CD4-positive, alpha-beta memory T cell (primary cell): ENCODE measurements at places on chromosomes 1 and 21. TPM values are rescaled to one million over a fixed set of nuclear protein-coding genes. Genes with fewer than 3 reads are reported as not detected.

Gene NBPF10
- total RNA-seq, result 2.2 TPM

GRCh38 chr1:24708938-24709337 is 36.3 kb upstream of the CLIC4 start:
- H3K27ac ChIP-seq, result no peak overlapping the region
- no peaks in the 10 kb centered on the region for H3K36me3 ChIP-seq
- H3K4me1 ChIP-seq, result peaks cover 18% of the 10 kb centered on the region
- no peaks in the 10 kb centered on the region for H3K27me3 ChIP-seq
- DNase-seq, result no peak

GRCh38 chr1:46364612-46365011 is 24.0 kb downstream of the NSUN4 start:
- no peak overlapping the region for H3K4me3 ChIP-seq
- no peaks in the 10 kb centered on the region for H3K27me3 ChIP-seq
- H3K27ac ChIP-seq, result no peak overlapping the region
- H3K4me1 ChIP-seq, result no peaks in the 10 kb centered on the region

DNA sequence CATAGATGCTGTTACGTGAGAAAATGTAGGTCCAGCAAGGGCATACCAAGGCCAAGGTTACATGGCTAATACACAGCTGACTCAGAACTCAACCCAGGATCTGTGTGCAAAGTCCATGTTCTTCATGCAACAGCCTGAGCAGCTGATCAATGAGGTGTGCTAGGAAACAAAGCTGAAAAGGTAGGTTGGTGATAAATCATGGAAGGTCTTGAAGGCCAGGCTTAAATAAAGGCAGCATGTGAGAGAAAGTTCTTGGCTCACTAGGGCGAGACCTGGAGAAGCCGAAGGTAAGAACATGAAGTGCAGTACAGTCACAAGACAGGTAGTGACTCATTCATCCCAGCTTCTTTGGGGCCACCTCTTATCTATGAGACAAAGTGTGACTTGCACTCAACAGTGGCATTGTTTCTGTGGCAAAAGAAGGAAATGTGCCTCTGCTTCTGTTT is 33.4 kb downstream of the TLR5 start:
- no peaks in the 10 kb centered on the region for H3K4me1 ChIP-seq
- H3K27me3 ChIP-seq, result no peaks in the 10 kb centered on the region
- H3K27ac ChIP-seq, result no peak overlapping the region
- DNase-seq, result no peak
- H3K36me3 ChIP-seq, result no peaks in the 10 kb centered on the region
- H3K4me3 ChIP-seq, result no peak overlapping the region

GRCh38 chr1:8089535-8090228 is 63.6 kb upstream of the ERRFI1 start:
- H3K27ac ChIP-seq, result no peak overlapping the region
- no peaks in the 10 kb centered on the region for H3K4me1 ChIP-seq

DNA sequence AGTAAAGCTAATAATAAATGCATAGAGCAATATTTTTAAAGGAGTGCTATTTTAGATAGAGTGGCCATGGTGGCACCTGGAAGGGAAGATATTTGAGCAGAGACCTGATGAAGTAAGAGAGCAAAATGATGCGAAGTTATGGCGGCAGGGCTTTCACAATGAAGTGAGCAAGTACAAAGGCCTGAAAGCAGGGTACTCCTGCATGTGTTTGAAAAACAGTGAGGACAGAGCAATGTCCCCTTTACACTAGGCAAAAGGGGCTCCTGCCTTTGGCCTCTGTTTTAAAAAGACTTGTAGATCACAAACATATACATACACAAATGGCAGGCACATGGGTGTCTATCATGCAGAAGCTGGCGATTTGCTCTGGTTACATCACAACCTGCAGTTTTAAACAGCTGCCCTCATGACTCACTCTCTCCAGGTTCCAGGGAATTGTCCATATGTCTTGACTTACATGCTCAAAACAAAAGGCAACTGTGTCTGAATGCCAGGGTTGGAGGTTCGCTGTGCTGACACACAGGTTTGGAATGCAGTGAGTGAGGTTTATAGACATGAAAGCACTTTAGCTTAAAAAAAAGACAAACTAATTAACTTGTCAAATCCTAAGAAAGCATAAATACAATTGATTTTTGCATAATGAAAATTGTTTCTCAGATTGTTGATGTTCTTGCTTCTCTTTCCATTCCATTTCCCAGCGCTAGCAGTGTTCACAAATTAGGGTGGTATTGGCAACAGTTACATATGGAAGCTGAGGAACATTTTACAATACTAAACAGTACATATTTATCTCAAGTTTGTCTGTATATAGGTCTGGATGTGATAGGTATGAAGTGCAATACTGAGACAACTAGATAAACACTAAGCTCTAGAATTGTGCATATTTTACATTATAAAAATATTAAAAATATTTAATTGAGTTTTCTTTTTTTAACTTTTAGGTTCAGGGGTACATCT is 313.9 kb downstream of the BARHL2 start:
- DNase-seq, result no peak
- H3K27me3 ChIP-seq, result no peaks in the 10 kb centered on the region
- no peak overlapping the region for H3K4me3 ChIP-seq
- no peaks in the 10 kb centered on the region for H3K4me1 ChIP-seq
- no peak overlapping the region for H3K27ac ChIP-seq
- H3K36me3 ChIP-seq, result no peaks in the 10 kb centered on the region

- no peaks in the 10 kb centered on the region for H3K4me1 ChIP-seq
- H3K27ac ChIP-seq, result no peak overlapping the region
- no peak overlapping the region for H3K4me3 ChIP-seq
- H3K27me3 ChIP-seq, result no peaks in the 10 kb centered on the region
- H3K36me3 ChIP-seq, result no peaks in the 10 kb centered on the region
- no peak for DNase-seq
Measured at GRCh38 chr21:16421965-16422364, 692.2 kb downstream of the USP25 start.

DNA sequence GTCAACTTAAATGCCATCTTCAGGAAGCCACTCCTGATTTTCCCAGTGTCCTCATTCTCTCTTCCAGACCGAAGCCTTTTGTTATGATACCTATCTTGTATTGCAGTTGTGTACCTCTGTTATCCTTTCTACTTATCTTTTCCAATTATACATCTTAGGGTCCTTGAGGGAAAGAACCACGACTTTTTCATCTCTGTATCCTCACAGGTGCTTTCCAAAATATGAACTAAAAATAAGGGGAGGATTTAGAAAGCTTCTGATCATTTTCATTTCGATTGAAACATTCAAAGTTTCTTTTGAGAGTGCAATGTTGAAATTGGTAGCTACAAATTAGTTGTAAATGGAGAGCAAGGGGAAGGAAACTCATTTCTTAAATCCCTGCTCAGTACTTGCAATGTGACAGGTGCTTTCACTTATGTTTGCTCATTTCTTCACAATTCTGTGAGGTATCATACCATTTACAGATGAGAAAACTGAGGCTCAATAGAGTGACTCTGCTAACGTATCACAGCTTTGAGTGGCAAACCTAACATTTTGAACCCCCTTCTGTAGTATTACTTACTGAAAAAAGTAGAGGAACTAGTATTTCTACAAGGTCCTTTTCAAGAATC is 24.2 kb downstream of the SLC19A2 start:
- H3K36me3 ChIP-seq, result no peaks in the 10 kb centered on the region
- H3K4me3 ChIP-seq, result no peak overlapping the region
- no peak overlapping the region for H3K27ac ChIP-seq
- H3K4me1 ChIP-seq, result no peaks in the 10 kb centered on the region
- no peak for DNase-seq

GRCh38 chr1:151905070-151905442 is 4.3 kb downstream of the THEM4 start:
- no peaks in the 10 kb centered on the region for H3K36me3 ChIP-seq
- peak overlapping the region; percentile 13 for H3K4me3 ChIP-seq
- no peaks in the 10 kb centered on the region for H3K27me3 ChIP-seq
- H3K27ac ChIP-seq, result peak overlapping the region; percentile 36

Gene FMO3
- not detected for total RNA-seq

DNA sequence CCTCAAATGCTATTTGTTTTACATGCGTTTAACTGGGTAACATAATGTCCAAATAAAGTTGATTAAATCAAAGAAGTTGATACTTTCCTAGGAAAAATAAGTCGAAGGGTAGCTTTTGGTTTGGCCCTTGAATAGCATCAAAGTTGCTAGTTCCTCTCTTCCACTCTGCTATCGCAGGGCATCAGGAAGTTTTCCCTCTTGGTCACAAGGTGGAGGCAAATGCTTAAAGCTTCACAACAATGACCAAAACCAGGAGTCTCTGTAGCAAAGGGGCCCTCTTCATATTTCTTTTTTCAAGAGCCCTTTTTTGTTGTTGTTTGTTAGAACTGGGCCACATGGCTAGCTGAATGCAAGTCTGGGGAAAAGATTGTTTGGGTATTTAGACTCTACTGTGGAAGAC is 668.4 kb downstream of the KCNT2 start:
- no peaks in the 10 kb centered on the region for H3K27me3 ChIP-seq
- no peak for DNase-seq
- H3K4me1 ChIP-seq, result no peaks in the 10 kb centered on the region
- H3K36me3 ChIP-seq, result no peaks in the 10 kb centered on the region

DNA sequence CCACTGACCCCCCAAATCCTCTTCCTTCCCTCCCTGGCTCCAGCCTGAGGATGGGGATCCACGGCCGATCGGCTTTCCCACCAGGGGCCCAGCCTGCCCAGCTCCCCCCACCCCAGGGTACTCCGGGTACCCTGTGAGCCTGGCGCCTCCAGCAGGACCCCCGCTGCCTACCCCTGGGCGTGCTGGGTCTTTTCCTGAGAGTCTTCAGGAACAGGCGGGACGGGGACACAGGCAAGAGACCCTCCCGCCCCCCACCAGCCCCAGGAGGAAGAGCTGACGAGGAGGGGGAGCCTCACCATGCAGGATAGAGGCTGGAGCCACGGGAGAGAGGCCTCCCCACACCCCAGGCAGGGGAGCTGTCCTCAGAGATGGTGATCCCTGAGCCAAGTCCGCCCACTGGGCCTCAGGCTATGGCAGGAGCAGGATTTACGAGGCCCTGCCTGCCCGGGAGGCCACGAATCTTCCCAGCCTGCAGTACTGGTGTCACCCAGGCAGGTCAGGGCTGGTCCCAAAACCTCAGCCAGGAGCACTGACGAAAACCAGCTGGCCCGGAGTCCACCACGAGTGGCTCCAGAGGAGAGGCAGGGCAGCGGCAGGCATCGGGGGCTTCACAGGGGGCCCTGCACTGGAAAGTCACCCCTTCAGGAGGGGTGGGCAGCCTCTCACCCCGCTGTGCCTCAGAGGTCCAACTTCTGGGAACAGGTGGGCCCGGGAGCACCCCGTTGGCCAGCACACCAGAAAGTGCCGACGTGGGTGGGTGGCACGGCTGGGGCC is 58.0 kb downstream of the MEGF6 start:
- no peaks in the 10 kb centered on the region for H3K36me3 ChIP-seq
- H3K27ac ChIP-seq, result no peak overlapping the region
- H3K4me1 ChIP-seq, result no peaks in the 10 kb centered on the region
- no peak overlapping the region for H3K4me3 ChIP-seq
- H3K27me3 ChIP-seq, result no peaks in the 10 kb centered on the region

Gene FCRL4
- not detected for total RNA-seq

DNA sequence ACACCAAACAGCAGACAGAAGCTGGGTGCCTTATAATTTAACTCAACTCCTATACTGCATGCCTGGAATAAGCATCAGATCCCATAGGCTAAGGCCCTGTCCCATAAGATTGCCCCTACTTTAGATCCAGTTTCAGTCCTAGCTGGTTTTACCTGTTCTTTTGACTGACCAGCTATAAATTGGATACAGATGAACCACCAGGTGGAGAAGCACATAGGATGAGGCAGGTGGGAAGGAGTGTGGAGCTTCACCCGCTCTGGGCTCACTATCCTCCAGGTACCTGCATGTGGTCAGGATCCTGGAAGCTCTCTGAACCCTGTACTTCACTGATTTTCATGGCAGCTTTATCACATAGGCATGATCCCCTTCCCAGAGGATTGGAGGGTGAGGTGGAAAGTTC is 51.3 kb downstream of the MAST2 start:
- no peak overlapping the region for H3K4me3 ChIP-seq
- H3K36me3 ChIP-seq, result no peaks in the 10 kb centered on the region
- DNase-seq, result no peak
- no peak overlapping the region for H3K27ac ChIP-seq

- no peak overlapping the region for H3K27ac ChIP-seq
- H3K4me1 ChIP-seq, result no peaks in the 10 kb centered on the region
- DNase-seq, result no peak
- H3K4me3 ChIP-seq, result no peak overlapping the region
- H3K27me3 ChIP-seq, result no peaks in the 10 kb centered on the region
- H3K36me3 ChIP-seq, result no peaks in the 10 kb centered on the region
Measured at GRCh38 chr1:224831501-224831900, 98.0 kb upstream of the DNAH14 start.

Gene NTMT2
- not detected for total RNA-seq

DNA sequence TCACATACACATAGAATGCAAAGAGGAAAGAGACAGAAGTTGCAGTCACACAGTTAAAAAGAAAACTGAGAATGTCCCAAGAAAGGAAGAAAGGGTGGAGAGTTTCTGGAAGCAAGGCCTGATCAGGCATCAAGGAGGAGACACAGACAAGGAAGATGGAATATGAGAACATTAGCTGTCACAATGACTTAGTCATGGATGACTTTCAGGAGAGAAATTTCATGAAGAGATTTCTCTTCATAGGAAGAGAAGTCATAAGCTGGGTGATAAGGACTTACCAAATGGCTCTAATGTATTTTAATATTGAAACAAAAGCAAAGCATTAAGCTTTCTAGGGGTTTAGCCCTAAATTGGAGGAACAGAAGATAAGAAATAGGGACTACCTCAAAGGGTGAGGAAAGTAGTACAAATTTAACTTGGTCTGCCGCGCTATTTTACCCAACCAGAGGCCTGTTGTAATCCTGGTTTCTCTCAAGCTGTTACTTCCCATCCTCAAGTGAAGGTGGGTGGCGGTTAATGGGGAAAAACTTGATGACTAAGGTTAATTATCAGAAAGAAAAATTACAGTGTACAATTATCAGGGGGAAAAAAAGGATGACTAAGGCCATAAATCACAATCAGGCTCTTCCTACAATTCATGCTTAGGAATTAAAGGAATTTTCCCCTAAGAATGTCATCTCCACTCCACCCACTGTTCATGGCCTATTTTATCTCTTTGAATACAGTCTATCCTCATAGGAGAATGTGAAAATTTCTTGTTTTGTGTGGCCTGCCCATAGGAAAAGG is 93.9 kb upstream of the ADGRL2 start:
- H3K36me3 ChIP-seq, result no peaks in the 10 kb centered on the region
- no peak overlapping the region for H3K27ac ChIP-seq
- no peaks in the 10 kb centered on the region for H3K27me3 ChIP-seq
- no peaks in the 10 kb centered on the region for H3K4me1 ChIP-seq
- DNase-seq, result no peak

Gene BRINP2
- not detected for total RNA-seq
